Foreskin melanocyte (primary cell): ENCODE measurements at places on chromosomes 3 and 15.

DNA sequence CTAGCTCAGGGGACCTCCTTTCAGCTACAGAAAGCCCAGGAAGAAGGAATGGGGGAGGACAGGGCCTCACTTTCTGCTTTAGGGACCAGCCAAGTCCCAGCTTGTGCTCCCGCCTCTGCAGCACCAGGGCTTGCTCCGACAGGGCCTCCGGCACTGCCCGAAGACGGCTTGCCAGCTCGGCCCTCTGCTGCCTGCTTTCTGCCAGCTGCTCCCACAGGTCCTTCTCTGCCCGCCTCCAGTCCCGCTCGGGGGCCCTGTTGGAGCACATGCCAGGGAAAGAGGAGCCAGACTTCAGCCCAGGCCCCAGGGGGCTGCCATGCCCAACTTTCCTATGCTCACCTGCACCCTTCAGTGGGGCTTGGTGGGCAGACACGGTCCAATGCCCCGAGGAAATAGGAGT, 4.3 kb upstream of the CLK3 start:
- DNase-seq = no peak

GRCh38 chr3:182133752-182134151, 422.0 kb downstream of the SOX2 start:
- DNase-seq = no peak

GRCh38 chr3:150675587-150675986, 28.1 kb downstream of the ERICH6 start:
- DNase-seq = no peak

- no peak for DNase-seq
Measured at GRCh38 chr15:48962662-48963523, 826 bp downstream of the SHC4 start.

DNA sequence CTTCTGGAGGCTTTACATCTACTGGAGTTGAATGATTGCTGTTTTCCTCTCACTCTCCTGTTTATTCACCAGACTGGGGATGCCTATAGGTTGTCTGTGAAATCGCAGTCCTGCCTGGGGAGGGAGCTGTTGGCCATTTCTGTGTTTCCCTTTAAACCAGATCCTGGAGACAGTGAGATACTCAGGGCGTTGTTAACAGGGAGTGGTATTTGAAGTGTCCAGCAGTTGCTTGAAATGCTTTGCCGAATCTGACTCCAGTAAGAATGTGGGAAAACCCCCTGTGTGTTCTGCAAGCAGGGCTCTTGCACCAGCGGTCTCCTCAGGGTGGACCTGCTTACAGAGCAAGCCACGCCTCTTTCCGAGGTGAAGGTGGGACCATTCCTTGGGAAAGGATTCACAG, 4.3 kb upstream of the LRRK1 start:
- DNase-seq = no peak

DNA sequence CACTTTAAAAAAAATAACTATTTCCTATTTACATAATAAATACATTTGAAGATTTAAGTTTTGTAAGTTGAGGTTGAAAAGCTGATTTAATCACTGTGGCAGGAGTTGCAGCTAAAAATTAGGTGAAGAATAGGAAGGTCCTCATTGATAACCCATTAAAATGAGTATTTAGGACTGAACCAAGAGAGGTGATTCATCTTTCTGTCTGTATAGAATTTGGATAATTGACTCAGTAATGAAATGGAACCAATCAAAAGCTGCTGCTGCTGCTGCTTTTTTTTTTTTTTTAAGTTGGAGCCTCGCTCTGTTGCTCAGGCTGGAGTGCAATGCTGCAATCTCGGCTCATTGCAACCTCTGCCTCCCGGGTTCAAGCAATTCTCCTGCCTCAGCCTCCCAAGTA, 190.5 kb downstream of the KLHL25 start:
- no peak for DNase-seq

DNA sequence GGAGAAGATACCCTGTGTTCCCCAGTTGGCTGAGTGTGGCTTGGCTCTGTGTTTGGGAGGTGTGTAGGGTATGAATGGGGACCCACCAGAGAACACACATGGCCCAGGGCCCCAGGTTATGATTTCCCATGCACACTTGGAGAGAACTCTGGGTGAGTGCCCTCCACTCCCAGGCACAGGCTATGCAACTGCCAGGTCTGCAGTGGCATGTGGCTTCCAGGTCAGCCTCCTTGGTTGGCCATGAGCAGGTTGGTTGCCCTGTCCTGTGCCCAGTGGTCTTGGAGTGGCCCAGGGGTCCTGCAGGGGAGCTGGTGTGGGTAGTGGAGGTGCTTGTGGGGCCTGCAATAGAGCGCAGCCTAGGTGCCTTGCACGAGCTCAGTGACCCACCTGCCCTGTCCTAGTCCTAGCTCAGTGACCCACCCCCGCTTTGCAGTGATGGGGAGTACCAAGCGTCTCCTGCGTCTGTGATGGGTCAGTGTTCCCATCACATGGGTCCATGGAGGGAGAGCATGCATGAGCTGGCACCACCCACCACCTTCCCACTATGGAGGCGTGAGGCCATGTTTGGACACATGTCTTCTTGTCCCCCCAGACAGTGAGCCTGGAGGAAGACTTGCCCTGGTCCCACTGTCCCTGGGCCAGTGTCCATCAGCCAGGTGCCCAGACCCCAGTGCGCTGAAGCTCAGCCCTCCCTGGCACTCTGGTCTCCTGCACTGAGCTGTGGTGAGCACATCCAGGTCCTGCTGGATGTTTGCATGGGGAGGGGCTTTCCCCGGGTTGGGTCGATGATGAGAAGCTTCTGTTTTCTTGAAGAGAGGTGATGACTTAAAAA, 217.3 kb downstream of the SNRPN start:
- no peak for DNase-seq

GRCh38 chr3:107662124-107662507, 139.4 kb downstream of the BBX start:
- DNase-seq = no peak

GRCh38 chr3:4523710-4524698, 30.9 kb downstream of the ITPR1 start:
- no peak for DNase-seq

- DNase-seq = peak; percentile 29
Measured at GRCh38 chr3:191775451-191776233, 314.7 kb downstream of the PYDC2 start.

DNA sequence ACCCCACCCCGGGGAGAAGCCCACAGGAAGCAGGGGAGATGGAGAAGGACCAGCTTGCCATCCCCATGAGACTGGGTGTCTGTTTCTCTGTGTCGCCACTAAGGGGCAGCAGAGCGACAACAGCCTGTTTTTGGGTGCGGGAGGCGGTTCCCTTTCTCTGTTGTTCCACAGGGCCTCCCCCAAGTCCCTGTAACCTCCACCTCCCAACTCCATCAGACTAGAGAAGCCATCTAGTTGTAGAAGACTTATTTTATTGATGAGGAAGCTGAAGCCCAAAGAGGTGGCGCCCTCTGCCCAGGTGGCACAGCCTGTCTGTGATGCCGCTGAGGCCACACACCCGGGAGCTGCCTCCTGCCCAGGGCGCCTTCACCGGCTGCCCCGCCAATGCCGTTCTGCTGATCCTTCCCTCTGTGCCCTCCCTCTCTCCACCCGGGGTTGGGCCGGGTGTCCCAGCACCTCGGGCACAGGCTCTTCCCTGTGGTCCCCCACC, 3.9 kb upstream of the CCDC9B start:
- no peak for DNase-seq

DNA sequence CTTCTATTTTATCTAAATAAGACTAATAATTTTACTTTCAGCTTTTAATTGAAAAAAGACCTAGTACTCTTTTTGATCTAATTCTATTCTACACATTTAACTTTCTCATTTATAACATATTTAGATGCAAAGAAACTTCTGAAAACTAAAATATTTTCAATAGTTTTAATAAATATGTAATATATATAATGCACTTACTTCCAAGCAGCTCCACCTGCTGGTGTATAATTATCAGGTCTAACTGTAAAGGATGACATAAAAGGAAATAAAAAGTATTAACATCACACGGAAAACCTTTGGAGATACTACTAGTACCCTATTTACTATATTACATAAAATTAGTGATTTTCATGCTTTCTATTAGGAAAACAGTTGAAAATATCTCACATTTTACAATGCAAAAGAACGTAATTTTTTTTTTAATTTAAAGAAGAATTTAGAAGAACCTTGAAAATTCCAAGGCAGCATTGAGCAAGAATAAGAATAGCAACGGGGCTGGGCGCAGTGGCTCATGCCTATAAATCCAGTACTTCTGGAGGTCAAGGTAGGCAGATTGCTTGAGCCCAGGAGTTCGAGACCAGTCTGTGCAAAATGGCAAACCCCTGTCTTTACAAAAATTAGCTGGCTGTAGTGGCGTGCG, 10.2 kb downstream of the PLSCR5 start:
- DNase-seq = no peak

GRCh38 chr3:64539451-64540196, 148.2 kb downstream of the ADAMTS9 start:
- DNase-seq = no peak

DNA sequence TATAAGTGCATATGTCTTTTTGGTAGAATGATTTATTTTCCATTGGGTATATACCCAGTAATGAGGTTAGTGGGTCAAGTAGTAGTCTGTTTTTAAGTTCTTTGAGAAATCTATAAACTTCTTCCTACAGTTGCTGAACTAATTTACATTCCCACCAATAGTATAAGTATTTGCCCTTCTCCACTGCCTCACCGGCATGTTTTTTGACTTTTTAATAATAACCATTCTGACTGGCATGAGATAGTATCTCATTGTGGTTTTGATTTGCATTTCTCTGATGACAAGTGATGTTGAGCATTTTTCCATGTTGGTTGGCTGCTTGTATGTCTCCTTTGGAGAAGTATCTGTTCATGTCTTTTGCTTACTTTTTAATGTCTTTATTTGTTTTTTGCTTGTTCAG, 94.1 kb upstream of the TP63 start:
- DNase-seq = no peak

- DNase-seq = no peak
Measured at GRCh38 chr3:111764645-111765091, 94.4 kb upstream of the PHLDB2 start.

GRCh38 chr3:196537319-196537984, 22.3 kb upstream of the SMCO1 start:
- no peak for DNase-seq
